Stromal cell of bone marrow (primary cell): ENCODE measurements at places on chromosomes 7 and 10.

DNA sequence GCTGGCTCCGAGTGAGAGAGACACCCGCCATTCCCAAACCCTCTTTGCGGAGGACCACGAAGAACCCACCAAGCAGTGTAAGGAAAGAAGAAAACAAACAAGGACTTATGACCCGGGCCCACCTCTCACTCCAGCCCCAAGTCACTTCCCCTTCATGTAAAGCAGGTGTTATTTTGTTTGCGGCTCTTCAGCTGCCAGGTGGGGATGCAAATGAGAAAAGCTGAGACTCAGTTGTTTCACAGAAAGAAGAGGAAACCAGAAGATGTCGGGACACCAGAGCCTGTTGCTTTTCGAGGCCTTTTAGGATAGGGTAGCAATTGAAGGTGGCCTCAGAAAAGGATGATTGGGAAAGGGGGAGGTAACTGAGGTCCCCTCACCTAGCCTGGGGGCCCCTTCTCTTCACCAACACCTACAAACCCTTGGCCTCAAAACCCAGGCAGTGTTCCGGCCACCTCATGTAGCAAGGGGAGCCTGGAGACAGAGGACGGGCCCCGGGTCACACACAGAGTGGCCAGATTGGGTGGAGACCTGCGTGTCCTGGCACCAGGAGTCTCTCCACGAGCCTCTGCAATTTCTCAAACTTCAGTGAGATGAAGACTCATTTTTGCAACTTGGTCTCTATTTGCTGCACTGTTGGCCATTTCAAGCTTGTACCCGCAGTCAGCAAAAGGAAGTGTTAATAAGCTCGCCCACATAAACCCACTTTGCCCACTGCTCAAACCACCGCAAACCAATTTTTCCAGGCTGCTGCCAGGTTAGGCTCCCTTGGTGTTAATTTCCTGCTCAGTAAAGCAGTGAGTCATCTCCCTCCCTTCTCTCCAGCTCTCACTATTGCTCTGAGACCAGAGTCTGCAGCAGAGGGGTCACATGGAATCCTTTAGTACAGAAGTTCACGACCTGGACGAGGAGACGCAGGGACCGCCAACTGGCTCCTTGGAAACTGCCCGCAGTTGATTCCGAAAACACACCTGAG lies 45.5 kb downstream of the AOC1 start:
- DNase-seq: no peak

GRCh38 chr10:73136627-73137026 lies 26.4 kb downstream of the NUDT13 start:
- no peak for DNase-seq

DNA sequence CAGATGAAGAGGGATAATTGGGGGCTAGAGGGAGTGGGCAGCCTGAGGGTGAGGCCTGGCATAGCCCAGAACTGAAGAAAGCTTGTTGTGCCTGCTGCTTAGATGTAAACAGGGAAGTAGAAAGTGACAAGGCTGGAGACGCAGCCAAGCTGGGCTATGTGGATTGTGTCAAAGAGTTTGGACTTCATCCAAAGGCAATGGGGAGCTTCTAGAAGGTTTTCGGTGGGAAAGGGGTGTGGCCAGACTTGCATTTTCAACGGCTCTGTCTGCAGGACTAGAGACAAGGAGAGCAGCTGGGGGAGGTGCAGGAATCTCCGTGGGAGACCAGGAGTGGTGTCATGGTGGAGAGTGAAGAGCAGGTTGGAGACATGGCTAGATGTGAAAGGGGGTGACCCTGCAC lies 48.8 kb downstream of the GOLGA7B start:
- DNase-seq: no peak

DNA sequence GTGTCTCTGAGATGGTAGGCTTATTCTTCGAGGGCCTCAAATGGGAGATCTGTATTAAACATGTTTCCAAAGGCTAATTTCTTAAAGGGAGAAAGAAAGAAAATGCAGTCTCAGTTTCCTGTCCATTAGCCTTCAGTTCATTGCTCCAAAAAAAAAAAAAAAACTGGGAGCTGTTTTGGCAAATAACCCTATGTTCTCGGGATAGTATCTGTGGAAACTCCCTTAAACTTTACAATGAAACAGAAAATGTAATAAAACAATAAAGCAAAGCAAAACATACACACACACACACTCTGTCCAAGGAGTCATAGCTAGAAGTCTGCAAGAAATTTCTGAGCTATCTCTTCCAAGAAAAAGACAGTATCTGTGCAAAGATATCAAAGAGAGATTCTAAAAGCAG lies 172.5 kb upstream of the CELF2 start:
- no peak for DNase-seq

GRCh38 chr10:2834214-2834613 lies 233.1 kb upstream of the PFKP start:
- DNase-seq: no peak

DNA sequence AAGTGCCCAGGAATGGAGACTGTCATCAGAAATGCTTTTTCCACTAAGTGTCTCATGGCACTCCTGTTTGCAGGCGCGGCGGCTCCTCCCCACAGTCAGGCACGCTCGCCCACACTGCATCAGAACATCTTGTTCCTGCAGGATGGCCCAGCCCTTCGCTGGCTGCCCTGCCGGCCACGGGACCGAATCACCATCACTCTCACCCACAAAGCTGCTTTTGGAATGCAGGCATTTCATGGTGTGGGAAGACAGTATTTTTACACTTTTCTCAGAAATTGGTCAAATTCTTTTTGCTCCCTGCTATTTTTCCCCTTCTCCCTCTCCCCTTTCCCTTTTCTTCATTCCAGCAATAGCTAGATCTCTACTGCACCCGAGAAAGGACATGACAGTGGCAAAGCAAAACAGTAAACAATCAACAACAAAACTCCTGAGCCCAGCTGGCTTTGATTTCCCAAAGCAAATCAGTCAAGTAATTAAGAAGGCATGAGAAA lies 176.1 kb upstream of the TNS3 start:
- DNase-seq: no peak

DNA sequence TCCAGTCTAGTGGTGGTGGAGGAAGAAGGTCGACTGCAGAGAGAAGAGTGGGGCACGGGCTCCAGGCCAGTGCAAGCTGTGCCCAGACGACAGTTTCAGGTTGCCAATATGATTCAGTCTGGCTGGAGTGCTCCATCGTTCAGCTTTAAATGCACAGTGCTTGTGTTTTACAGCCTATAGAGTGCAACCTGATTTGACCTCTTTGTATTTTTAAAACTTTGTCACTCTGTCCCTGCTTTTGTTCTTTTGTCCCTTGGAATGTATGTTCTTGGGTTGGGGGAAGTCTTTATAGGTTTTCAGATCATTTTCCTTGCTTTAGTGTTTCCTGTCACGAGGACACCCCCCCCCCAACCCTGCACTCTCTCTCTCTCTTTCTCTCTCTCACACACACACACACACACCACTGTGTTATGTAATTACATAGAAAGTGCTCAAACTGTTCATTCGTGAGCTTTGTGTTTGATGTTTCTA lies 198.0 kb downstream of the CAMK1D start:
- no peak for DNase-seq

DNA sequence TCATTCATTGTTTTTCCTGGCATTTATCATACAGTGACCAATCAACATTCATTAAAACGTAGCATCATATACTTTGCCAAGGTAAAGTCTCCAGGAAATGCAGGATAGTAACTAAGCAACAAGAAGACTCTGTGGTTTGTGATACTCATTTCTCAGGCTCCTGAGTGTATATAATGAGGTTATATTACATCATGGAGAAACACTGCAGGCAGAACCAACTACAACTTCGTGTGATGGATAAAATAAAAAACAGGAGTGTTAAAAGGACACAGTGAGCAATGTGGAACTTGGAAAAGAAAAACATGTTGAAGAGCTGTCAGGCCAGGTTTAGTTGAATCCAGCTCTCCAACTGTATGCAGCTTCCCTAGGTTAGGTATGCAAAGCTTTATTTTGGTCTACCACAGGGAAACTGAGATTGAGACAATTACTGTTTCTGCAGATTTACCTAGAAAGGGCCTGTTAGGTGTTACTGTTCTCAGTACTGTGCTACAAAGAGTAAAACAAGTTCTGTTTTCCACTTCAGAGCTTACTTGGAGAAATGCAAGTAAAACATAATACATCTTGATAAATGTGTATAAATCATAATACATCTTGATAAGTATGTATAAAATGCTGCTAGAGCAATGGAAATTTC lies 7.8 kb upstream of the CCNY start:
- peak; percentile 43 for DNase-seq

DNA sequence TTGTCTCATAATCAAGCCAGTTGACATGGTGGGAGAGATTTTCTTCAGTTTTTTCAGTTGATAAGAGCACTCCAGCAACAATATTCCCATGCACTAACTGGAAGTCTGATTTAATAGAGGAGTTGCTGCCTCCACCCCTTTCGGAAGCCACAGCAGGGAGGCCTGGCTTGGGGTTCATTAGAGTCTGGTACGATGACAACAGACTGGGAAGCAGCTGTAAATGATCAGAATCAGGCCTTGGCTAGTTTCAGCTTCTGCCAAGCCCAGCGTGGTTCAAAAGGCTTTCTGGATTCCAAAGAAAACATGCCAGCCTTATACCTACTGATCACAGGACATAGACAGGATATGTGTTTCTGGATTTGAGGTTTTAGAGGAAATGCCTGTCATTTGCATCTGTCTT lies 274.0 kb downstream of the CSTF2T start:
- peak; percentile 9 for DNase-seq
